ENCODE measurements at places on chromosomes 3 and 15.

DNA sequence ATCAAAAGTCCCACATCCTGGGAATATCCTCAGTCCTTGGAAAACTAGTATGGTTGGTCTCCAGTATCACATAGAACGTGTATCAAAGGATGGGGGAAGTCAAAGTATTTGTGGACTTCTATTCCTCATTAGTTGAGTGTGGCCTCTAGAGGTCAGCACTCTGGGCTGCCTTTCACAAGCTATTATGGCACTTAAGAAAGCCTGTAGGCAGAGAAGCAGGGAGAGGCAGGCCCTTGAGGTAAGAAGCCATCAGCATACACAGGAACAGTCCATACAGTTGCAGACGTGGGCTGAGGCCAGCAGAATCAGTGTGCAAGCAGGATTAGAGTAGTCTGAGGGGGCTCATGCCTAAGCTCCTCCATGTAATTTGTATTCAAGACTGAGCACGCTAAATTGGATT is 341.7 kb downstream of the CLSTN2 start:
- DNase-seq, result no peak

DNA sequence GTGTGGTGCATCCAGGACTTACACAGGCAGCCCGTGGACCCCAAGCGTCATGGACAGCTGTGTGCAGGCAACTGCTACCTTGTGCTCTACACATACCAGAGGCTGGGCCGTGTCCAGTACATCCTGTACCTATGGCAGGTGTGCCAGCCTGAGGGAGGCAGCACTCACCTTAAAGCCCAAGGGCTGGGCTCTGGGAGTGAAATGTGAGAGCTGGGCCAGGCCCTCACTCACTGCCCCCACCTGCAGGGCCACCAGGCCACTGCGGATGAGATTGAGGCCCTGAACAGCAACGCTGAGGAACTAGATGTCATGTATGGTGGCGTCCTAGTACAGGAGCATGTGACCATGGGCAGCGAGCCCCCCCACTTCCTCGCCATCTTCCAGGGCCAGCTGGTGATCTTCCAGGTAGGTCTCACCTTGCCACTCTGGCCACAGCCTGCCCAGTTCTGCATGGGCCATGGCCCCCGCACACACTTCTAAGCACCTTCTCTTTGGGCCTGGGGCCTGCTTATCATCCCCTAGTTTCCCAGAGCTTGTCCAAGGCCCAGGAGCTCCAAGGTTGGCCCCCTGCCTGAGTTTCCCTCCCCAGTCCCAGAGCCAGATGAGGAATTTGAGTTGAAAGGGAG is 11.0 kb downstream of the VILL start:
- DNase-seq, result no peak

- no peak for DNase-seq
Observed at GRCh38 chr15:60477916-60478565, 901 bp downstream of the ICE2 start.

GRCh38 chr3:184227481-184227935 is 1.9 kb upstream of the VWA5B2 start:
- DNase-seq, result no peak

GRCh38 chr3:191020730-191021396 is 158.4 kb upstream of the GMNC start:
- no peak for DNase-seq

DNA sequence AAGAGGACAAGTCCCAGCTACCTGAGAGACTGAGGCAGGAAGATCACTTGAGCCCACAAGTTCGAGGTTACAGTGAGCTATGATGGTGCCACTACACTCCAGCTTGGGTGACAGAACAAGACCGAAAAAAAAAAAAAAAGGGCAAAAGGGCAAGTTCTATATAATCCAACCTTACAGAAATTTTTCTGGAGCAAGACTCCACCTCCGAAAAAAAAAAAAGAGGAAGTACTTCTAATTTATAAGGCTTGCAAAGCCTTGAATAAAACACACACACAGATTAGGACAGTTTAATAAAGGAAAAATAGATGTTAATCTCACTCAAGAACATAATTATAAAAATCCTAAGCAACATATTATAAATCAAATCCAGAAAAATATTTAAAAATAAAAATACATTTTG is 14.4 kb upstream of the XYLB start:
- no peak for DNase-seq

- no peak for DNase-seq
Observed at GRCh38 chr3:173938159-173938558, 540.6 kb downstream of the NLGN1 start.

DNA sequence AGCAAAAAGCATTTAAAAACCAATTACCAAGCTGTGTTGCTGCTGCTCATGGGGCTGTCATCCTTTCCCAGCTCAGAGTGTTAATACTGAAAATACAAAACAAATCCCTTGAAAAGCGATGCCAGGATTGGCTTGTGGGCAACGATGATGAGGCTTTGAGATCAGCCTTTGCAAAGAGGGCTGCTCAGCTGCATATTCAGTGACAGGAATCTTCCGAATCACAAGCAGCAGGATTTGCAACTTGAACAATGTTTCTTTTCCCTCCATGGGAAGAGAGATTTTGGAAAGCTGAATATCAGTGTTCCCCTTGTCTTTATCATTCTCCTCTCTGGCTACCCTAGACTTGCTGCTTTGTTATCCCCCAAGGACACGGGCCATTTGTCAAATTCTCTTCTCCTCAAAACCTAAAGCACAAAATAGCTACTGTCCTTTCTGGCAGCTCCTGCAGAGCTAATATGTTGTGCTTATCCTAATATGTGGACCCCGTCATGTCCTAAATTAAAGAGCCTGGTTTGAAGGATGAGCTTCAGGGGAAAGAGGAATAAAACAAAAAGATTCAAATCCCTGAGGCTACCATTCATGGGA is 375.8 kb downstream of the GAP43 start:
- no peak for DNase-seq

- peak; percentile 41 for DNase-seq
Observed at GRCh38 chr3:100068826-100069225, 45.5 kb downstream of the FILIP1L start.

All from stimulated activated CD4-positive, alpha-beta T cell treated with anti-CD3 and anti-CD28 coated beads, Interleukin-15, amount 100 ng/mL, for 1 hour (primary cell).